ENCODE measurements at places on chromosomes 13 and 19.

DNA sequence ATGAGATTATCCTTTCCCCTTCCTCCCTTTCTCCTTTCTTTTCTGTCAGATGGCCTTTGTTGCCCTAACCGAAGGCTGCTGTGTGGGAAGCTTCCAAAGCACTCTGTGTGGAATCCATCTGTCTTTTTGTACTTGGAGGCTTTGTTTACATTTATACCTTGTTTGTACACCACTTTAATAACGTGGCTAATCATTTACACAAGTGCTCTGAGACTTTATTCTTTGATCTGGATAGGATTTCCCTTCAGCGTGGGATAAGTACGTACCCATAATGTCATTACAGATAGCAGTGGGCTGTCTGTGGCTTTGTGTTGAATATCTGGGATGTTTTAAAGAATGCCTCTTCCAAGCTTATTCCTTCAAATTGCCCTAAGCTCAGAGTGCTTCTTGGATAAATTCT is 684.7 kb upstream of the SLITRK5 start:
- DNase-seq = no peak

DNA sequence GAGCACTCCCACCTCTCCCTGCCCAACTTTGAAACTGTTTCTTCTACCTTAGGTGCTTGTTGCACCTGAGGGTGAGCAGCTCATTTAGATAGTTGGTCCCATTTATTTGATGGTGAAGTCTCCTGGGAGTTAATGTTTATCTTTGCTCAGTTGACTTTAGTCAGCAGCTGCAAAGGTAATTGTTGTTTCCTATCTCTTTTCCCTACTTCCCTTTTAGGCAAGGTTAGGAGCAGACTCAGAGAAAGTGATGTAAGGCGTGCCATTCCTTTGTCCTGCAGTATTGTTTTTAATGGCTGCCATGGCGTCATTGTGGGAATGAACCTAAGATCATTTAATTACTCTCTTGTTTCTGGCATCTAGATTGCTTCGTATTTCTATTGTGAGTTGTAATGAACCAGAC is 11.6 kb downstream of the AKAP11 start:
- DNase-seq = no peak

- DNase-seq = no peak
Measured at GRCh38 chr13:52711286-52711685, 28.3 kb downstream of the CNMD start.

DNA sequence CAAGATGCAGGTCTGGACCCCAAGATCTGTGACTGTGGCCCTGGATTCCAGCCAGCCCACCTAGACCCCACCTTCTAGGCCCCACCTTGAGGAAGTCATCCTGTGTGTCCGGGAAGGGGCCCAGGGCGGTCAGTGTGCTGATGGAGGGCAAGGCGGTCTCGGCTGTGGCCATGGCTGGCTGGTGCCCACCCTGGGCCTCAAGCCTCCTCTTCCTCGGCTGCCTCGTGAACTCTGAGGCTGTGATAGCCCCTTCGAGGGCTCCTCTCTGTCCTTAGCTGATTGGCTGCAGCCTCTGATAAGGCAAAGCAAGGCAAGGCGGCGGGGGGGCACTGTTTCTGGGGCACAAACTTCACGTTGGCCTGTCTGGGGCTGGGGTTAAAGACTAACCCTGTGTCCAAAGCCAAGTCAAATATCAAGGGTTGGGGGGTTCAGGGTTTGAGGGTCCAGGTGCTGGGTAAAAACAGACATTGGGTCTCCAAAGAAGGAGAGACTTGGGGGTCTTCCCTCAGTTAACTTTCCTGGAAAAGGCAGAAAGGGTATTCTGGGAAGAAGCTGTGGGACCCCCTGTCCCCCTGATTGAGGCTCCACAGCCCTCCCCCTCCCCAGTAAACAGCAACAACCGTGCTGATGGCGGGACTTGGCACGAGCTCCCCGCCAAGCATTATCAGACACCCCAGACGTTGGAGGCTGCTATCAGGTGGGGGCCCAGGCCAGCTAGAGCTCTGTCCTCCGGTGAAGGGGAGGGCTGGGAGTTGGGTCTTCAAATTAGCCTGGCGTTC is at the start of gene KLF1:
TSS of gene KLF1 (minus strand) at position 233 of the 779 bp plus-strand sequence. CDS start at position 172, 61 bp downstream.
- no peak for DNase-seq

DNA sequence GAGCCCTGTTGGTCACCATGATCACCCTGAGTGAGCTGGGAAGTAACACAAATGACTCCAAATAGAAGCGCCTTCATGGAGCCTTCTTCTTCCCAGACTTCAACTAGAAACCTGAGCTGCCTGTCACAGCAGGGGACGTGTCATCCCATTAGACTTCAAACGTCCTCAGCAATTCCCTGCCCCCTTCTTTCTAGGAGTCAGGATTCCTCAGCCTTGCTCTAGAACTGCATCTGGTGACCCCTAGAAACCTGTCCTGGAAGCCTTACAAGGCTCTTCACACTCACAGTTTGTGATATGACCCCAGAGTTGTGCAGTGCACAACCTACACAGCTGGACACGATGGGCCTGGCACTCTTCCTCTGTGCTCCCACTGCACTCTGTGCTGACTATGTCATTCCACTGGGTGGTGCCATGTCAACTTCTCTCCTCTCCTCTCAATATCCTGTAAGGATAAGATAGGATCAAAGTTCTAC is 23.6 kb upstream of the TTYH1 start:
- DNase-seq = no peak

- DNase-seq = no peak
Measured at GRCh38 chr13:69524459-69525150, 583.0 kb upstream of the ATXN8OS start.

DNA sequence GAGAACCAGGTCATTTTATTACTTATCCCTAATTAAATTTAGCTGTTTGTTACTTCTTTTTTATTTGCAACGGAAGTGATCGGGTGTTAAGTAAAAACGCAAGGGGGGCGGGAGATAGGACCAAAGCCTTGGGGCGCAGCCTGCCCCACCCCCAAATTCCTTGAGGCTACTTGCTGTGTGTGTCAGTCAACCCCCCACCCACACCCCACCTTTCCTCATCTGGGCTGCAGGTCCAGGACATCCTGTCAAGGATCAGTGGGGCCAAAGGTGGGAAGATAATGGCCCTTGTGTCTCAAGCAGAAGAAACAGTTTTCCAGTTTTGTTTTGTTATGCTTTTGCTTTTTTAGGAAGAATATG is 1.2 kb upstream of the FOXO1 start:
- no peak for DNase-seq

GRCh38 chr13:98998831-98999638 is 21.2 kb upstream of the DOCK9 start:
- no peak for DNase-seq

DNA sequence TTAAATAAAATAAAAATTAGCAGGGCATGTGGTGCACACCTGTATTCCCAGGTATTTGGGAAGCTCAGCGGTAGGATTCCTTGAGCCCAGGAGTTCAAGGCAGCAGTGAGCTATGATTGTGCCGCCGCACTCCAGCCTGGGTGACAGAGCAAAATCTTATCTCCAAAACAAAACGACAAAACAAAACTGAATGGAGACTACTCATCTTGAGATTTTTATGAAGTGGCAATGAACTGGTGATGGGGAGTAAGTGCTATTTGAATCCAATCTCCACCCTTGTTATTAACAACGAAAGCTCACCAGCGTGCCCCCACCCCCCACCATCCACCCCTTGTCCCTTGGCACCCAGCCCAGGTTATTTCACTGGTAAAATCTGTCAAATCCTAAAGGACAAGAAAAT is 45.2 kb upstream of the URI1 start:
- no peak for DNase-seq

DNA sequence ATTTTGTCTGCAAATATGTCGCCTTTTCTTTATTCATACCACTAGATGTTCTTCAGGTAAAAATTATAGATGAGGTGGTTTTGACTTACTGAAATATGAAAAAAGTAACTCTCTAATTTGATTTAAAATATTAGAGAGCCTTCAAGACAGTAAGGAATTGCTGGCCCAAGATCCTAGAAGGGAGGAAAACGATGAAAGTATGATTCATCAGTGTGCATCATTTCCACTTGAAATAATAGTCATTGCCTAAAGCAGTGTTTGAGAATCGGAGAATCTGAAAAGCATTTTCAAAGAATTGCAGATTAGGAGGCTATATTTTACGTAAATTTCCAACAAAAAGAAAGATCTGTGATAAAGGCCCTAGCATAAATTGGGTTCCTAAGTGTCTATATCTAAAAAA is 1707.9 kb upstream of the PRR20A start:
- no peak for DNase-seq

DNA sequence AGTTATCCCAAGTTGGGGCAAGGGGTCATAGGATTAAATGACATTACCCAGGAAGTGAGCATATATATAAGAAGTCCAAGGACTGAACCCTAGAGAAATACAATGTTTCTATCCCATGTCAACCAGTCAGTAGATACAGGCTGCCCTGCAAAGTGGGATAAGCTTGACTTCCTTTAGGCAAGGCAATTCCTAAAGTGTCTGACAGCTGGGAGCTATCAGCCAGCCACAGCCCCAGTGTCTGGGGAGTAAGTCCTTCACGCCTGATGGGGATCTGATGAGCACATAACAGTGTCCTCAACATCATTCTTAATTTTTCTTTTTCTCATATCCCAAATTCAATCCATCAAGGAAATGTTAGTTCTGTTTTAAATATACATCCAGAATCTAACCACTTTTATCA is 54.1 kb downstream of the DNAJC15 start:
- DNase-seq = no peak

DNA sequence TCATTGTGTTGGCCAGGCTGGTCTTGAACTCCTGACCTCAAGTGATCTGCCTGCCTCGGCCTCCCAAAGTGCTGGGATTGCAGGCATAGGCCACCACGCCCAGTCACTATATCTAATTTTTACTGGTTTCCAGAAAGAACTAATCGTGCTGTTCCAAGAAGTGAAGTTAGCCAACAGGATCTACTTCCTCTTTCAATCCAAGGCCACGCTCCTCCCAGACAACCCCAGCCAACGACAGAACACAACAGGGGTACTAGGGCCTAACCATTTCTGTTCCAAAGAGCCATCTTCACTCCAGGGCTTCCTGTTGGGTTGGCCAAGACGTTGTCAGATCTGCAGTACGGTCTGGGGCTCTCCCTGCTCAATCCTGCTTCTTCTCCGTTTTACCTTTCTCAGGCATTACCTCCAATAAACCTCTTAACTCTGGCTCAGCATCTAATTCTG is 7.0 kb upstream of the LSM14A start:
- no peak for DNase-seq

- no peak for DNase-seq
Measured at GRCh38 chr13:86085890-86086289, 286.7 kb upstream of the SLITRK6 start.

DNA sequence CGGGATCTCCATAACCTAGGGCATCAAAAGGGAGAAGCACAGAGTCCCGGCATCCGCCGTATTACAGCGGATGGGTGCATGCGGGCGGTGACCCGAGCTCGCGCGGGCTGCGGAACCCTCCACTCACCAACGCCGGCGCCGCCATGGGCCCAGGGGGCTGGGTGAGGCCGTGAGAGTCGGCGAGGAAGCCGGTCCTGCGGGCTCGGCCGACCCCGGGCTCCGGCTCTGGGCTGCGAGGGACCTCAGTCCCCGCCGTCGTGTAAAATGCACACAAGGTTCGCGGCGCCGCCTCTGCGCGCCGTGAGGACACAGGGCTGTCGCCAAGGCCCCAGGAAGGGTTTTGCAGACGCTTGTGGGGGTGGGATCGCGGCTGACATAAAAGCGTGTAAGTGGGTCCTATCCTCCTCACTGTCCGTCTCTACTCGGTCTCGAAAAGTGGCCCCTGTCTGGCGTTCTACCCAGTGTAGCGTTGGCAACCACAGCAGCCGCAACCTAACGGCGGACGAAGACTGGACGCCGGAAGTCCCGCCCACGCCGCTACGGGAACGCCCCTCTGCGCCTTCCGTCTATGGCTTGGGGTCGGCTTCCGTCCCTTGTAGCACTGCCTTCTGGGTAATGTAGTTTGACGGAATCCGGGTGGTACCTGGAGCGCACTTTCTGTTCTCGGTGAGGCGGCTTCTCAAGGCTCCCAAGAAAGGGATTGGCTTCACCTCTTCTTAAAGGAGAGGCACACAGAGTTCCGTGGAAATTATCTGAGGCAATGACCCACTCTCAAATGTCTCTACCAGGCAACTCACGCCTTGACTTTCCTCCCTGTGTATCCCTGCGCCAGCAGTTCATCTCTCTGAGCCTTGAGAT is at the start of gene ZNF599:
TSS of gene ZNF599 (minus strand) at position 519 of the 858 bp plus-strand sequence. CDS start at position 145, 374 bp downstream.
- DNase-seq = peak; percentile 86

- DNase-seq = no peak
Measured at GRCh38 chr19:17306285-17306714, 628 bp downstream of the MRPL34 start.

DNA sequence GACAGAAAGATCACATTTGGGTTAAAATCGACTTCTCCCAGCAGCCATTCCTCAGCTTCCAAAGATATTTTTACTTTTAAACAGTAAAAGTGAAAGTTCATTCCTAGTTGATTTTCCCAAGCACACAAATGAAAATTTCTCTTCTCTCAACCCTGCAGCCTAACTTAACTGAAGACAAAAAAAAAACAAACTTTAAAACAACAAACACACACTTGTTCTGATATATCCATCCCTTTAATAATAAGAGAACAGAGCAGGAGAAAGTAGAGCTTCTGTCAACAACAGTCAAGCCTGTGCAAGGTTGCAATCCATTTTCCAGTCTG is 72.9 kb downstream of the STK24 start:
- no peak for DNase-seq

DNA sequence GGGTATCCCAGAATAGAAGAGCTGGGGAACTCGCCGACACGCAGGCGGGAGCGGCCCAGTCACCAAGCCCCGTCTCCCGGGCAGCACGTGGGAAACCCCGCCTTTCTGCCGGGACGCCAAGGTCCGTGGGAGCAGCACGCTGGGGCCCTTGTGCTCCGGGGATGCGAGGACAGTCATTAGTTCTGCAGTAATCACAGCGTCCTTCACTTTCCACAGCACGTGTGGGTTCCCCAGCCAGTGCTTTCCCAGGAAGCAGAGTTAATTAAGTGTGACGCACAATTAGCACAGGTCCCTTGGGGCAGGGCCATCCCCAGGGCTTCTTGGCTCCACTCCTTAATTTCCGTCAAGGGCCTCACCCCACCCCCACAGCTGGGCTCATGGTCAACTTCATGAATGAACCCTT is 64.3 kb upstream of the C13orf46 start:
- DNase-seq = no peak

GRCh38 chr19:5153601-5154128 is 184.8 kb downstream of the KDM4B start:
- no peak for DNase-seq

Measured in stimulated activated CD4-positive, alpha-beta T cell treated with anti-CD3 and anti-CD28 coated beads, Interleukin-2, amount 100 ng/mL, for 48 hours (primary cell).